Ascending aorta (tissue), 2 donors: ENCODE measurements at places on chromosomes 7 and 10.

GRCh38 chr10:3071405-3072198 is 4.3 kb downstream of the PFKP start:
- H3K36me3 ChIP-seq, result no peaks in the 10 kb centered on the region
- no peaks in the 10 kb centered on the region for H3K4me1 ChIP-seq
- no peaks in the 10 kb centered on the region for H3K27me3 ChIP-seq

DNA sequence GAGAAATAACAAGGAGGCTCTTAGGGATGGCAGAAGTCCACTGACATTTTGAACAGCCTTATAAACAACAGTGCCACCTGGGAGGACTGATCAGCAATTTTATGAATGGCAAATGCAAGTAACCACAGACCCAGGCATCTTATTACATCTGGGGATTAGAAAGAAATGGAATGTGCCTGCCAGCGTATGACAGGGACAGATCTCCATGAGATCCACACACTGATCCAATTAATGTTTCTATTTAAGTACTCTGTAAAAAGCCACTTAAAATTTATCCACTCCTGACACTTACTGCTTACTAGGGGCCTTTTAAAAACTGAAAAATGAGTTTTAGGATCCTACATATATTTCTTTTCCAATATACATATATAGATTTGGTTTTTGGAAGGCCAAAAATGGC is 28.6 kb downstream of the PARD3 start:
- no peak overlapping the region for H3K4me3 ChIP-seq
- H3K27me3 ChIP-seq, result no peaks in the 10 kb centered on the region
- peaks cover 11% of the 10 kb centered on the region for H3K4me1 ChIP-seq

DNA sequence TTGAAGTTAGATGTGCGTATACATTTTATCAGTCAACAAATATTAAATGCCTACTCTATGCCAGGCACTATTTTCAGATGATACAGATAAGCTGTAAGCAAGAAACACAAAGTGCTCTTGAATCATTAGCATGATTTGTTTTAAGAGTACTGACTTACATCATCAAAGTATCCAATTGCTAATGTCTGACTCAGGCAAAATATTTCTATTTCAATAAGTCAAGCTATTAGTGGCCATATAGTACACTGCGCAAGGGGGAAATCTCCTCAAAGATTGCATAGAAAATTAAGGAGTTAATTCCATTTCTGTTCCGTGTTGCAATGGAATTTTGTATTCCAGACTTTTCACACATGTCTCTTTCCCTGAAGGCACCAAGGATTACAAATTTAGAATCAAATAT is 46.1 kb upstream of the DNAJC1 start:
- H3K27ac ChIP-seq, result no peak overlapping the region
- DNase-seq, result no peak
- no peaks in the 10 kb centered on the region for H3K27me3 ChIP-seq
- H3K4me3 ChIP-seq, result no peak overlapping the region

- H3K27ac ChIP-seq, result no peak overlapping the region
- no peak for DNase-seq
- no peaks in the 10 kb centered on the region for H3K27me3 ChIP-seq
- H3K4me1 ChIP-seq, result peaks cover 12% of the 10 kb centered on the region
- no peaks in the 10 kb centered on the region for H3K36me3 ChIP-seq
Measured at GRCh38 chr10:78784546-78784945, 284.2 kb upstream of the ZMIZ1 start.

DNA sequence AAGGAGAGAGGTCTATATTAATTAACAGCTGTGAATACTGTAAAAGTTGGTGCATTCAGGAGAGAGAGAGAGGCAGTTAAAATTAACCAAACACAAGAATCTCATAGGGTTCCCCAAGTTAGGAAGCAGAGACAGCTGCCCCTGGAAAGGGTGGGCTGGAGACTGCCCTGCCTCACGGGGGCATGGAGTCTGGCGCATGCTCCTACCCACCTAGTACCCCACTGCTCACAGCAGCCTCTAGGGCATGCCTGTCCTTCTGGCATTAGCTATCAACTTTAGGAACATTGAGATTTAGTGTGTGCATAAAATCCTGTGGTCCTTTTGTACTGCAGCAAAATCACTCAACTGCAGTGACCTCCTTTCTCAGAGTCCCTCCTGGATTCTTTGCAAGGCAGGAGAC is 710.1 kb downstream of the SORCS3 start:
- H3K36me3 ChIP-seq, result no peaks in the 10 kb centered on the region
- H3K27me3 ChIP-seq, result no peaks in the 10 kb centered on the region
- no peaks in the 10 kb centered on the region for H3K4me1 ChIP-seq
- no peak overlapping the region for H3K4me3 ChIP-seq

DNA sequence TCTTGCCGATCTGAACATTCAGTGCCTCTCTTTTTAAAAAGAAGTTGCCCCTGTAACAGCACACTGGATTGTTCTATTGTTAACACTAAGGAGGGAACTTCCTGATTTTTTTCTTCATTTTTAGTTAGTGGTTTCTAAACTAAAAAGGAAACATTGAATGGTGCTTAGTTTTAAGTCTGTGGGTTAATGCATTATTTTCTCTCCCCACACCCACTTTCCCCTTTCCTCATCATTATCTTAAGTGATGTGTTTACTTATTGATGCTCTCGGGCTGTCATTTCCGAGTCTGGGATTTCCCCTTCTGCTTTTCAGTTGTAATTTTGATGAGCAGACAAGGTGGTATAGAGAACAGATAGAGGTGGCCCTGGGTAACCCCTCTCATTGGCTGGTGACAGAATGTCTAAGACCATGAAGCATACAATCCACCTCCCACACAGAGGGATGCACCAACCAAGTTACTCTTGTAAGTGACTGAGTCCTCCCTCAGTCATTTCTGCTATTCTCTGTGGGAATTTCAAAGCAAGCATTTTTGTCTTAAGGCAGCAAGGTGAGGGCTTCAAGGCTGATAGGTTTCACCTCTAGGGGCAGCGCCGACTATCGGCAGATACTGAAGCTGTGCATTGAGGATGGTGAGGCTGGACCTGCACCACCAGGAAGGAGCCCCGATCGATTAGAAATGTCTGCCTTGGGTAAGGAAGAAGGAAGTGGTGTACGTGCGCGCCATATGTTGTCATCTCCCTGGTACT is 49.5 kb downstream of the CHN2 start:
- no peaks in the 10 kb centered on the region for H3K36me3 ChIP-seq
- no peak overlapping the region for H3K27ac ChIP-seq
- H3K27me3 ChIP-seq, result no peaks in the 10 kb centered on the region
- no peak overlapping the region for H3K4me3 ChIP-seq
- DNase-seq, result no peak
- no peaks in the 10 kb centered on the region for H3K4me1 ChIP-seq

GRCh38 chr10:31693491-31693890 is 235.1 kb downstream of the ARHGAP12 start:
- no peak overlapping the region for H3K4me3 ChIP-seq
- H3K27ac ChIP-seq, result no peak overlapping the region
- DNase-seq, result no peak
- H3K36me3 ChIP-seq, result no peaks in the 10 kb centered on the region
- no peaks in the 10 kb centered on the region for H3K27me3 ChIP-seq

GRCh38 chr7:139232904-139233303 is 1.9 kb downstream of the UBN2 start:
- peaks cover 12% of the 10 kb centered on the region for H3K36me3 ChIP-seq
- H3K4me3 ChIP-seq, result peak overlapping the region; percentile 88
- peaks cover 3% of the 10 kb centered on the region for H3K4me1 ChIP-seq
- no peaks in the 10 kb centered on the region for H3K27me3 ChIP-seq
- H3K27ac ChIP-seq, result no peak overlapping the region

GRCh38 chr7:155487509-155488482 is 29.9 kb downstream of the EN2 start:
- no peak for DNase-seq
- no peaks in the 10 kb centered on the region for H3K4me1 ChIP-seq
- no peak overlapping the region for H3K4me3 ChIP-seq
- no peak overlapping the region for H3K27ac ChIP-seq
- no peaks in the 10 kb centered on the region for H3K27me3 ChIP-seq

DNA sequence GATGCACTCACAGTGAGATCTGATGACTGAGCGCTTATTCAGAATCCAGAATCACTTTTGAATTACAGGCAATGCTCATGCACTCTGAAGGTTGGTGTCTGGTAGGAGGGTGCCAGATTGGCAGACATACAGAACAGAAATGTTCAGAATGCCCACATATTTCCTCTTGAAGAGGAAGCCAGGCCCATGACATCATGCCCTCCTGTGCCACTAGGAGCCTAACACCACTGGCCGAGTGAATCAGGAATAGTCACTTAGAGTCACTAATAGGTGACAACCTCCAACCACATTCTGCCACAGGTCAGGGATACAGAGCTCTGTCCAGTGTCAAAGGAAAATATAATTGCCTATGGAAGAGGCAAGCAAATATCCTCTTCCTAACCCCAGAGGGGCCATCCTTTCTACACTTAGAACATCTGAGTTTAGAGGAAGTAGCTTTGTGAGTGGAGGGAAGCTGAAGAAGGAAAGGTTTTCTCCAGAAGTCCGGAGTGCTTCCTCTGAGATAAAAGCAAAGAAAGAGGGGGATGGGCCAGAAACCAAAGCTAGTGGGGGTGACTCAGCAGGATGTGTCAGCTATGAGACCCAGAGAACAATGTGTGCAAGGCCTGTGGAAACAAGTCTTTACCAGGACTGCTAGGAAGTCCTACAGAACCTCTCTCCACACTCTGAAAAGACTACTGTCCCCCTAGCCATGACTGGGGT is 838.8 kb downstream of the GRID1 start:
- H3K27me3 ChIP-seq, result no peaks in the 10 kb centered on the region
- H3K36me3 ChIP-seq, result no peaks in the 10 kb centered on the region
- no peaks in the 10 kb centered on the region for H3K4me1 ChIP-seq
- DNase-seq, result no peak

GRCh38 chr7:71145906-71146901 is 14.3 kb downstream of the GALNT17 start:
- no peak for DNase-seq
- no peaks in the 10 kb centered on the region for H3K27me3 ChIP-seq
- H3K4me3 ChIP-seq, result no peak overlapping the region
- H3K4me1 ChIP-seq, result no peaks in the 10 kb centered on the region
- no peaks in the 10 kb centered on the region for H3K36me3 ChIP-seq

GRCh38 chr10:11298116-11298515 is 280.4 kb downstream of the CELF2 start:
- H3K4me1 ChIP-seq, result no peaks in the 10 kb centered on the region
- H3K4me3 ChIP-seq, result no peak overlapping the region
- peaks cover 21% of the 10 kb centered on the region for H3K36me3 ChIP-seq

DNA sequence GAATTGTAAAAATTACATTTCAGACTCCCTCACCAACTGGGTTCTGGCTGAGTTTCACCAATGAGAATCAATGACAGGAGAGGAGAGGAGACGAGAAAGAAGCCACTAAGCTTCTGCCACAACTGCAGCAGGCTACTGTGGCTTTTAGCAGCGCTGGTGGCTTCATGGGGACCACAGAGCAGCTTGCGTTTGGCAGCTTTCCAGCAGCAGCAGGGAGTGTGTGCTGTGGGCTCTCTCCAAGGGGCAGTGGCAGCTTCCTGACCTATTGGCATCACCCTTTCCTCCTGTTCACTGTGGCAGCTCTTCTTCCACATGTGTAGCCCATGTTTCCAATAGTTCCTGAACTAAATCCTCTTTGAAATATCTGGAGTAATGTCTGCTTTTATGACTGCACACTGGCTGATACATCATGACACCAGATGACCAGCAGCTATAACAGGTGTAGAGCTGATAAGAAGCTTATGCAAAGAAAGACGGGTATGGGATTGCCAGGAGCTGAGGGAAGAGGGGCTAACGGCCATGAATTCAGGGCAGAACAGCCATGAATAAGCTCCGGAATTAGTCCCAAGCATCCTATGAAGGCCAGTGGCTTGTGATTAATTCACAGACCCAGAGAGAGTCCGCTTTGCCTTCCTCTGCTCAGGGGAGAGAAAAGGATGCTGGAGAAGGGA is 46.8 kb downstream of the KCNH2 start:
- H3K27ac ChIP-seq, result no peak overlapping the region
- H3K36me3 ChIP-seq, result no peaks in the 10 kb centered on the region
- no peaks in the 10 kb centered on the region for H3K4me1 ChIP-seq
- no peak overlapping the region for H3K4me3 ChIP-seq
- DNase-seq, result no peak

- H3K27me3 ChIP-seq, result no peaks in the 10 kb centered on the region
- no peaks in the 10 kb centered on the region for H3K36me3 ChIP-seq
- H3K27ac ChIP-seq, result no peak overlapping the region
- no peak for DNase-seq
- H3K4me3 ChIP-seq, result no peak overlapping the region
- no peaks in the 10 kb centered on the region for H3K4me1 ChIP-seq
Measured at GRCh38 chr10:11387044-11387443, 224.4 kb downstream of the USP6NL start.

- H3K4me3 ChIP-seq, result no peak overlapping the region
- H3K27ac ChIP-seq, result no peak overlapping the region
- DNase-seq, result no peak
- H3K4me1 ChIP-seq, result no peaks in the 10 kb centered on the region
Measured at GRCh38 chr7:130113887-130114286, 43.6 kb downstream of the KLHDC10 start.

GRCh38 chr10:113360870-113361269 is 192.0 kb upstream of the HABP2 start:
- H3K4me1 ChIP-seq, result peaks cover 8% of the 10 kb centered on the region
- H3K27ac ChIP-seq, result peak overlapping the region; percentile 42
- no peak for DNase-seq
- no peaks in the 10 kb centered on the region for H3K36me3 ChIP-seq
- H3K27me3 ChIP-seq, result no peaks in the 10 kb centered on the region
- no peak overlapping the region for H3K4me3 ChIP-seq

DNA sequence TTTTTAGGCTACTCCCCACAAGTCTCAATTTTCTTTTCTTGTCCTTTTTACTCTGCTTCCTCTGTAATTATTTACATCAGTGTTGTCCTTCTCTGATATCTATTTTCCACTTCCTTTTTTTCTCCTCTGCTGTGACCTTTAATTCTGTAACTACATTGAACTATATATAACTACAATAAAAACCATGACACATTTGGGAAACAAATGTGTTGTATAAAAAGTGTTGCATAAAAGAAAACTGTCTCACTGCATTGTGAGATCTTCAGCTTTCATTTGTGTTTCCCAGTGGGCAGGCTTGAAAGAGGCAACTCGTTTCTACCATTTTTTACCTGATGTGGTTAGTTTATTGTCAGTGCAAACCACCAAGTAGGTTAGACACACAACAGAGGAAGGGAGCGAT is 483.9 kb upstream of the NRP1 start:
- no peak overlapping the region for H3K4me3 ChIP-seq
- H3K36me3 ChIP-seq, result no peaks in the 10 kb centered on the region
- no peak overlapping the region for H3K27ac ChIP-seq
- no peaks in the 10 kb centered on the region for H3K27me3 ChIP-seq
- no peak for DNase-seq

- no peak overlapping the region for H3K27ac ChIP-seq
- no peaks in the 10 kb centered on the region for H3K4me1 ChIP-seq
- DNase-seq, result no peak
- no peaks in the 10 kb centered on the region for H3K36me3 ChIP-seq
Measured at GRCh38 chr7:20323595-20323994, 7.1 kb upstream of the ITGB8 start.

GRCh38 chr10:116629340-116629739 is 8.6 kb downstream of the PNLIPRP2 start:
- H3K4me1 ChIP-seq, result no peaks in the 10 kb centered on the region
- H3K36me3 ChIP-seq, result no peaks in the 10 kb centered on the region
- no peak for DNase-seq
- H3K4me3 ChIP-seq, result no peak overlapping the region

- H3K27ac ChIP-seq, result peak overlapping the region; percentile 51
- H3K27me3 ChIP-seq, result no peaks in the 10 kb centered on the region
- H3K36me3 ChIP-seq, result no peaks in the 10 kb centered on the region
- peaks cover 3% of the 10 kb centered on the region for H3K4me1 ChIP-seq
- no peak overlapping the region for H3K4me3 ChIP-seq
Measured at GRCh38 chr10:4981722-4982471, 18.7 kb downstream of the AKR1C1 start.

GRCh38 chr7:91325726-91326125 is 61.5 kb downstream of the FZD1 start:
- H3K4me1 ChIP-seq, result no peaks in the 10 kb centered on the region
- H3K4me3 ChIP-seq, result no peak overlapping the region
- no peak overlapping the region for H3K27ac ChIP-seq
- no peaks in the 10 kb centered on the region for H3K36me3 ChIP-seq
- H3K27me3 ChIP-seq, result no peaks in the 10 kb centered on the region
